ENCODE measurements at places on chromosomes 16 and 17.

GRCh38 chr16:51071326-51071725 is 79.7 kb downstream of the SALL1 start:
- DNase-seq: no peak
- no peaks in the 10 kb centered on the region for H3K36me3 ChIP-seq
- H3K27ac ChIP-seq: no peak overlapping the region
- H3K4me3 ChIP-seq: no peak overlapping the region

DNA sequence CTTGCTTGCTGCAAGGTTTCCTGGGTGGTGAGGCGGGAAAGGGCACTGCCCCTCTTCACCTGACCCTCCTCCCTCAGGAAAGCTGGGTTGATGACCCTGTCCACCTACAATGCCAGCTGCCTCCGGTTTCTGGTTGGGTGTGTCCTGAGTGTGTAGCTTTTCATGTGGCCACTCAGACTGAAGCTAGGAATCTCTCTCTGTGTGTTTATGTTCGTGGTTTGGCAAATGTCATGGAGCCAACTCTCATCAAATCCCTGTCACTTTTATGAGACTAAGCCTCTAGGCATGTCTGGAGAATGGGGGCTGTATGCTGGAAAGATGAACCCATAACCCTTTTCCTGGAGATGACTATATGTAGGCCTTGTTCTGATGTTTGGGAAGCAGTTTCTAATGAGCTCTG is 17.1 kb downstream of the PLEKHG4 start:
- DNase-seq: no peak
- no peak overlapping the region for H3K4me3 ChIP-seq
- no peaks in the 10 kb centered on the region for H3K36me3 ChIP-seq

- no peaks in the 10 kb centered on the region for H3K4me1 ChIP-seq
- H3K4me3 ChIP-seq: no peak overlapping the region
- H3K27me3 ChIP-seq: no peaks in the 10 kb centered on the region
- peaks cover 9% of the 10 kb centered on the region for H3K36me3 ChIP-seq
Observed at GRCh38 chr17:44931376-44931775, 16.1 kb upstream of the GFAP start.

GRCh38 chr17:4764595-4764994 is 7.1 kb upstream of the TM4SF5 start:
- H3K4me1 ChIP-seq: no peaks in the 10 kb centered on the region
- DNase-seq: no peak
- H3K27ac ChIP-seq: no peak overlapping the region
- H3K4me3 ChIP-seq: no peak overlapping the region
- H3K36me3 ChIP-seq: no peaks in the 10 kb centered on the region

Data from type B pancreatic cell (in vitro differentiated cells).